GOT3 (cell line): ENCODE measurements at places on chromosomes 1 and 21.

DNA sequence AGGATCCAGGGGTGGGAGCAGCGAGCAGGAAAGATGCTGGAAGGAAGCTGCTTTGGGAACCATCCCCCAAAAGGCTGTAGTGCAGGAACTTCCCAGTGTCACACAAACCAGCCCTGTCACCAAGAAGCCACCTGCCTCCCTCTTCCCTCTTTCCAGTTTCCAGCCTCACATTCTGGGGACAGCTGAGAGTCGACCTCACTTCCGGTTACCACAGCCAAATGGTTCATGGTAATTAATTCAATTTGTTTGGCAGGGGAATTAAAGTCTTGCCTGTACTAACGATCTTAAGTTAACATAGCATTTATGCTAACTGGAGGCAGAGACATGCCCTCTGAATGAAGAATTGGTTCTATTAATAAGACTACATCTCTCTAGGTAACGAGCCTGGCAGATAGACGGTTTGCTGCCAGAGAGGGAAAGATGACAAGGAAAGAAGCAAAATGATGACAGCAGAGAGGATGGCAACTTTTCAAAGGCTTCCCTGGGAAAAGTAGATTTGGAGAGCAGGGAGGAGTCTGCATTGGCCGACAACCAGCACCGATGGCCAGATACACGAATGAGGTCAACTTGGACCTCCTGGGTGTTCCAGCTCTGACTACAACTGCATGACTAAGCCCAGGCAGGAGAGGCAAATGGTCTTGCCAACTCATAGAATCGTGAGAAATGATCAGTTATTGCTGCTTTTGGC, 64.1 kb downstream of the TMCO4 start:
- DNase-seq: peak; percentile 69

GRCh38 chr1:23370330-23370708, 683 bp upstream of the ZNF436 start:
- DNase-seq: no peak

DNA sequence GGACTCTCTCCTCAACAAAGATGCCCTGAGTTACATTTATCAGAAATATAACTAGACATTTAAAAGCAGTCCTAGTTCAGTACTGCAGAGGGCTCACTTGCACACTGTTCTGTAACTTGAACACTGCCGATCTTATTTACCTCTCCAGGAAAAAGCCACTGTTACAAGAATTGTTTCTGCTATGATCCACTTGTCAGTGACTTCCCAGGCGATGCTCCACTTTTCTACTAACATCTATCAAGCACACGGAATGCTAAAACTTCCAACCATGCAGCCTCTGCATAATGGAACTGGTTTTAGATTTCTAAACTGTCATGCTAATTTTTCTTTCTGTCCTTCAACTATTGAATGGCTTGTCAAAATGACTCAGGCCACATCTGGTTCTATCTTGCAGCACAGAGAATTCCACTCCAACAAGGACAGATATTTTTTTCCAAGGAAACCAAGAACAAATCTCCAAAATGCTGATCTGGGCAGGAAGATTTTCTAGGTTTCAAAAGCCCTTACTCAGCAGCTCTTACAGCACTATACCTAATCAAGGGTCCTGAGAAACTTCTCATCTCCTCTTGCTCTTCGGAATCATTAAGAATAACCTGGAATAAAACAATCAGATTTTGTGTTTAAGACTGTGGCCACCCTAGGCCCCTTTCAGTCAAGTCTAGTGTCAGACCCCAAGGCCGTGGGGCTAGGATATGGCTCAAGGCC, 9.9 kb downstream of the SEC16B start:
- no peak for DNase-seq

DNA sequence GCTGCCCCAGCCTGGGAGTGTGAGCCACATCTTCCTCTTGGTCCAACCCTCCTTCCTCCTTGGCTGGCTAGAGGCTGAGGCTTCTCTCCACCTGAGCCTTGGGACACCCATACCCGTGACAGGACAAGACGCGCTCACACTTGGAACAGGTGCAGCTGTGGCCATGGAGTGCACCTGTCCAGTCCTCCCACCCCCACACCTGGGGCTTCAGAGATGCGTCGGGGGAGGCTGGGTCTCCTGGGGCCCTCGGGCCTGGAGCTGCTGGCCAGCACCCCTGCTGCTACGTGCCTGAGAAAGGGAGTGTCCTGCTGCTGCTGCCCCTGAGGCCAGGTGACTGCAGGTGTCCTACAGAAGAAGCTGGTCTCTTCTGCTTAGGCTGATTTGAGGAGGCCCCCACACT, 37.0 kb upstream of the TMEM52 start:
- no peak for DNase-seq

DNA sequence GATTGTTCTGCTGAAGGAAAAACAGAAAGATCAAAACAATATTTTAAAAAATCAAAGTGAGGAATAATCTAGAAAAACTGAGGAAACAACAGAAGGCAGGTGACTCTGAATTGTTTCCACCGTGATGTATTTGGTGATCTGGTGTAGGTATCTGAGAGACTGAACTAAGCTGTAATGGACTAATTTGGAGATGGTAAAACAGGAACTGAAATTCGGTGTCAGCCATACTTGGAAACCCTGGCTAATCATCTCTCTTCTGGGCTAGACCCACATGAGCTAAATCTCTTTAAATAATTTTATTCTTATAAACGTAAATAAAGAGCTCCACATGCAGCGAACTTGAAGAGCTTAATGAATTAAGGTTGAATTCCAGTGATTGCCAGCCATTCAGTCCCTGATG, 1226.1 kb downstream of the NCAM2 start:
- DNase-seq: no peak
